Thymus (tissue), 14 donors: ENCODE measurements at places on chromosomes 11 and 22. TPM values are rescaled to one million over a fixed set of nuclear protein-coding genes. Genes with fewer than 3 reads are reported as not detected.
A peak's percentile ranks its signal among the peaks of the same experiment; 100 is the strongest.

MYO7A gene
- total RNA-seq = 1.5 TPM

USP2 gene
- total RNA-seq = 0.19 TPM

HBB gene
- 341 TPM for total RNA-seq

DNA sequence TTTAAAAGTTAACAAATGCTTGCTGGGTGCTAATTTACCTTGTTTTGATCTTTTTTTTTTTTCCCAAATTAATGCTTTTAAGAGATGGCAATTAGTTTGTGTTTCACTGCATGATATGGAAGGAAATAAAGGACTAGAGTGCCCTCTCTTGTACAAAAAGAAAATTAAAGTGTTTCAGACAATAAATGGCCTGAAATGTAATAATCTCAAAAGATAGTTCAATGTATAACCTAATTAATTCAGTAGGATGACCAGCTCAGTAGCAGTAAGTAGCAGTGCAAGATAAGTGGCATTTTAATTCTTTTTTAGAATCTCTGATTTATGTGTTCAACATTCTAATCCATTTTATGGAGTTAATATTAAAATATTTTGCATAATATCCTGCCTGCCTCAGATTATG is 39.9 kb upstream of the MYO18B start:
- no peaks in the 10 kb centered on the region for H3K27me3 ChIP-seq
- H3K27ac ChIP-seq = peak overlapping the region; percentile 75
- H3K4me3 ChIP-seq = no peak overlapping the region
- peaks cover 11% of the 10 kb centered on the region for H3K36me3 ChIP-seq
- DNase-seq = no peak

DNA sequence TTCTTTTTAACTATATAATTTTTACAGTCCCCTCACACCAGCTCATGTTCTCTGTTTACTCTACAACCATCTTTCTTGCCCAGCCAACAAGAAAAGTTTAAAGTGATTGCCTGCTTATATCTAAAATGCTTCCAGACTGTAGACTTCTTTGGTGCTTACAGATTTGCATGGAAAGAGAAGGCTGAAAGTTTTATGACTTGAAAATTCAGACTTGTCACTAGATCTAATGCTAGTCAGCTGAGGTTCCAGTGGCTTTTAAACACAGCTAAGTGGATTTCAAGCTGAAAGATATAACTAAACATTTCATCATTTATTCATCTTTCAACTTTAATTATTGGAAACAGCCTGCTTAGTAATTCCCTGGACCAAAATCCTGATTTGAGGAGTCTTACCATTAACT is 178.4 kb downstream of the NAV2 start:
- H3K4me1 ChIP-seq = no peaks in the 10 kb centered on the region
- H3K27me3 ChIP-seq = no peaks in the 10 kb centered on the region
- H3K27ac ChIP-seq = no peak overlapping the region
- H3K4me3 ChIP-seq = no peak overlapping the region
- DNase-seq = no peak

DNA sequence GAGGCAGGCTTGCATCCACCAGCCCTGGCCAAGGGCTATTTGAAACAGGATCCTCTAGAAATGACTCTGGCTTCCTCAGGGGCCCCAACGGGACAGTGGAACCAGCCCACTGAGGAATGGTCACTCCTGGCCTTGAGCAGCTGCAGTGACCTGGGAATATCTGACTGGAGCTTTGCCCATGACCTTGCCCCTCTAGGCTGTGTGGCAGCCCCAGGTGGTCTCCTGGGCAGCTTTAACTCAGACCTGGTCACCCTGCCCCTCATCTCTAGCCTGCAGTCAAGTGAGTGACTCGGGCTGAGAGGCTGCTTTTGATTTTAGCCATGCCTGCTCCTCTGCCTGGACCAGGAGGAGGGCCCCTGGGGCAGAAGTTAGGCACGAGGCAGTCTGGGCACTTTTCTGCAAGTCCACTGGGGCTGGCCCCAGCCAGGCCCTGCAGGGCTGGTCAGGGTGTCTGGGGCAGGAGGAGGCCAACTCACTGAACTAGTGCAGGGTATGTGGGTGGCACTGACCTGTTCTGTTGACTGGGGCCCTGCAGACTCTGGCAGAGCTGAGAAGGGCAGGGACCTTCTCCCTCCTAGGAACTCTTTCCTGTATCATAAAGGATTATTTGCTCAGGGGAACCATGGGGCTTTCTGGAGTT is 13.3 kb downstream of the IL10RA start:
- no peak overlapping the region for H3K27ac ChIP-seq
- no peaks in the 10 kb centered on the region for H3K27me3 ChIP-seq
- peaks cover 43% of the 10 kb centered on the region for H3K36me3 ChIP-seq
- H3K4me1 ChIP-seq = peaks cover 25% of the 10 kb centered on the region
- no peak overlapping the region for H3K4me3 ChIP-seq

DNA sequence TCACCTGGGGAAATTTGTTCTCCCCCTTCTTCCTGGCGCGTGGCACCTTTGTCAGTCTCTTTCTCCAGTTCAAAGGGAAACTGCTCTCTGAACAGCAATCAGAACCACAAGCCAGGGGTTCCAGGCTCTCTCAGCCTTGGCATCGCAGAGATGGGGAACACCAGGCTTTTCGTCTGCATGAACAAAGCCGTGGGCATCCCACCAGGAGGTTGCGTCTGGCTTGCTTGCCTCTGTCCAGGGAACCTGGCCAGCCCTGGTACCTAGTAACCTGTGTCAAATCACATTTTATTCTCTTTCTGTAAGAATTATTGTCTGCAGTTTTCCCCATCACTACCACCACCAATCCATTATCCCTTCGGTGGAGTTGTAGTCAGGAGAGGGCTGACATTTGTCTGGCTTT is 107.0 kb downstream of the WNT7B start:
- no peaks in the 10 kb centered on the region for H3K36me3 ChIP-seq
- DNase-seq = no peak
- no peak overlapping the region for H3K4me3 ChIP-seq
- H3K27me3 ChIP-seq = peaks cover 52% of the 10 kb centered on the region
- no peak overlapping the region for H3K27ac ChIP-seq

DNA sequence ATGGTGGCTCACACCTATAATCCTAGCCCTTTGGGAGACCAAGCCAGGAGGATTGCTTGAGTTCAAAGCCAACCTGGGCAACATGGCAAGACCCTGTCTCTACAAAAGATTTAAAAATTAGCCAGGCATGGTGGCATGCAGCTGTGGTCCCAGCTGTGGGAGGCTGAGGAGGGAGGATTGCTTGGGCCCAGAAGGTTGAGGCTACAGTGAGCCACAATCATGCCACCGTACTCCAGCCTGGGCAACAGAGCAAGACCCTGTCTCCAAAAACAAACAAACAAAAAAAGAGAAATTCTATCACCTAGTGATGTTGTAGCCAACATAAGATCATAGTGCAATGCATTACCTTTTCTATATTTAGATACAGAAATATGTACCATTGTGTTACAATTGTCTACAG is 113.8 kb downstream of the NAT10 start:
- no peaks in the 10 kb centered on the region for H3K27me3 ChIP-seq
- H3K4me1 ChIP-seq = no peaks in the 10 kb centered on the region
- H3K4me3 ChIP-seq = no peak overlapping the region
- no peak for DNase-seq
- H3K27ac ChIP-seq = no peak overlapping the region

GRCh38 chr22:29316141-29316828 is 788 bp upstream of the RASL10A start:
- no peak overlapping the region for H3K4me3 ChIP-seq
- H3K4me1 ChIP-seq = no peaks in the 10 kb centered on the region
- H3K36me3 ChIP-seq = no peaks in the 10 kb centered on the region
- no peak for DNase-seq
- no peak overlapping the region for H3K27ac ChIP-seq

GRCh38 chr11:47378010-47378835 is at the start of gene SPI1:
Gene SPI1 (minus strand): TSS chr11:47378547. CDS start chr11:47378353, 194 bp downstream.
- DNase-seq = no peak
- H3K27me3 ChIP-seq = peaks cover 3% of the 10 kb centered on the region
- H3K4me1 ChIP-seq = peaks cover 15% of the 10 kb centered on the region
- H3K36me3 ChIP-seq = no peaks in the 10 kb centered on the region

GRCh38 chr22:20550851-20551744 is 43.7 kb downstream of the MED15 start:
- H3K27me3 ChIP-seq = no peaks in the 10 kb centered on the region
- no peak for DNase-seq
- no peak overlapping the region for H3K4me3 ChIP-seq
- peaks cover 41% of the 10 kb centered on the region for H3K36me3 ChIP-seq
- peaks cover 19% of the 10 kb centered on the region for H3K4me1 ChIP-seq
- H3K27ac ChIP-seq = no peak overlapping the region

- no peaks in the 10 kb centered on the region for H3K4me1 ChIP-seq
- H3K4me3 ChIP-seq = no peak overlapping the region
- no peak for DNase-seq
- no peak overlapping the region for H3K27ac ChIP-seq
- H3K36me3 ChIP-seq = no peaks in the 10 kb centered on the region
Measured at GRCh38 chr11:8584511-8584910, 9.5 kb downstream of the STK33 start.
